ENCODE measurements at places on chromosomes 4 and X.

DNA sequence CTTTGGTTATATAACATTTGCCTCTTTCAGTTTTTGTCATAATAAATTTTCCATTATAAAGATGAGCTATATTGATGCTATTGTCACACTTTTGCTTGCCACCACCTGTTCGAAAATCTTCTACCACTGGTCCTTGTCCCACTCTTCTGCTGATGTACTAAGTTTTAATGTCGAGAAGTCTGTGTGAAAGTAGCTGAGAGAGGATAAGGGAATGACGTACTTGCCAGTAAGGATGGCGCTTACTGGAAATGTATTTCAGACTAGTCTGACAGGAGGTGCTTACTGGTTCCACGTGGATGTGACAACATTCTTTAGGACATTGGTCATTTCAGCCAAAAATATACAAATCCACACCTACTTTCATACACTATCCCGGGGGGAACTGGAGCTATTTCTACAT, 132.7 kb upstream of the NR3C2 start:
- no peak for DNase-seq

GRCh38 chrX:36963069-36963808, 44.9 kb upstream of the FAM47C start:
- DNase-seq = no peak

DNA sequence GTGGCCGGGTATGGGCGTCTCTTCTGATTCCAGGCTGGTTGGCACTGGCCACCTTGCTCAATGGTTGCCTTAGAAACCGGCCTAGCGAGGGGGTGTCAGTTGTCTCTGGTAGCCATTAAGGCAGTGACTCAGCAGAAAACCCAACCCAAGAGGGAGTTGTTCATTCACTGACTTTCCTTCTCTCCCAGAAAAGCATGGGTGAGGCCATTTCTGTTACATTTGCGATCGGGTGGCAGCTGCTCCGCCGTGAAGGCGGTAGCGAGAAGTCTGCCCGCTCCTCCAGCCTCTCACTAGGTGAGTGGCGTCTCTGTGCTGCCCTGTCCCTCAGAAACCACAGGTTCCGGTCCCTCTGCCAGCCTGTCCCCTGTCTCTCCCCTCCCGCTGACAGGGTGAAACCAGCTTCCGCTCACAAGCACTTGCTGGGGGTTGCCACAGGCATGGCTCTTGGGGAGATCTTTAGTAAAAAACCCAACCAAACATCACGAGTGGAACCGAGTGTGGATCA, 17.4 kb downstream of the IRAK1 start:
- DNase-seq = peak; percentile 55

- peak; percentile 26 for DNase-seq
Observed at GRCh38 chr4:26822546-26822945, 38.1 kb upstream of the STIM2 start.

DNA sequence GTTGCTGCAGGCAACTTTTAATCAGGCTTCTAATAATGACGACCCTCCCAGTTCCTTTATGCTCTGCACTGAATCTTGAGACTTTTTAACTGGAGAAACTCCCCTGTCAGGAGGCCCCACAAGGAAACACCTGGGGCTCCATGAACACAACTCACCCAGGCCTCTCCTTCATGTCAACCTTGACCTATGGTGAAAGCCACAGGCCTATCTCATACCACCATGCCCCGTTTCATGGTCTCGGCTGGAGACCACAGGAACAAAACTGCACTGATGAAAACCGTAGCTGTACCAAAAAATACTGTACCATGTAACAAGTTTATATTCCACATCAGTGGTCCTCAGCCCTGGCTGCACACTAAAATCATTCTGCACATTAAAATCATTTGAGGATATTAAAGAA, 57.0 kb downstream of the ZNF827 start:
- no peak for DNase-seq

- DNase-seq = no peak
Observed at GRCh38 chr4:67714248-67714583, 13.3 kb upstream of the UBA6 start.

DNA sequence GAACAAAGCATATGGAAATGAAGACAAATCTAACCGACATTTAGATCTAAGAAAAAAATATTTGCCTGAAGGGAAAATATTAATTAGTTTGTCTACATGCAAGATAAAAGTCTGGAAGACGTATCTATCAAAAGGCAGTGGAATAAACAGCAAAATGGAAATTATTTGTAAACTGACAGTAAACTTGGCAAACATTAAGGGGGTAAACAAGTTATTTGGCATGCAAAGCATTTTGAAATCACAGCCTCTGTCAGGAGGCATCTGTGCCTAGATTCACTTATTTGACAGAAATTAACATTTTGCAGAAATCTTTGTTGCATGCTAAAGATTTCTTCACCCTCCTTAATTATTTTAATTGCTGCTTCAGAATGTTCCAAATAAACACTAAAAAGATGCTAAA, 1065.8 kb upstream of the POU3F4 start:
- no peak for DNase-seq

DNA sequence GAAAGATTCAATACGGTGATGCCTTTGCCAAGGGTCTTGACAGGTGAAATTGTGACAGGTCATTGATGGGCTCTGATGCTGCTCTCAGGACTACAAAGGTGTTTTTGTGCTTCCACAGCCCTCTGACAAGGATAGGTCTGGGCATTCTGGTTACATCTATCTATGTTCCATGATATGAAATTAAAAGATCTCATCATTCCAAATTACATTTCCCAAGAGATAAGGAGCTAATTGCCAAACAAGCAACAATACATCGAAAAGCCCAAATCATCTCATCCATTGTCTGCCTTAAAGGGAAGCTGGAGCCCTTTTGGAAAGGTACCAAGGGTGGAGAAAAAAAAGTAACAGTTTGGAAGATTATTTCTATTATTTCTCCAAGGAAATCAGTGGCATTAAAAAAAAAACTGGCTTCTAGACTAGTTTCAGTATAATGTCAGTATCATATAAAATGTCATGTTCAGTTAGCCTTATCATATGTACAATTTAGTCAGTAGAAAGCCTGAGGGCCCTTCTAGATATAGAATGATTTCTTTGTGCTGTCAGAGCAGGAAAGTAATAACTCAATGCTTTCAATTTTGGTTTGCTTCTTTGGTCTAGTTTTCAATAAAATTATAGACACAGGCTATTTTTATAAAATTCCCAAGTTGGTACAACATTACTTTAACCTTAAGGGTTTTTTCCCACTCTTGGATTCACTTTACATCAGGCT, 224.5 kb upstream of the GPRIN3 start:
- DNase-seq = no peak

DNA sequence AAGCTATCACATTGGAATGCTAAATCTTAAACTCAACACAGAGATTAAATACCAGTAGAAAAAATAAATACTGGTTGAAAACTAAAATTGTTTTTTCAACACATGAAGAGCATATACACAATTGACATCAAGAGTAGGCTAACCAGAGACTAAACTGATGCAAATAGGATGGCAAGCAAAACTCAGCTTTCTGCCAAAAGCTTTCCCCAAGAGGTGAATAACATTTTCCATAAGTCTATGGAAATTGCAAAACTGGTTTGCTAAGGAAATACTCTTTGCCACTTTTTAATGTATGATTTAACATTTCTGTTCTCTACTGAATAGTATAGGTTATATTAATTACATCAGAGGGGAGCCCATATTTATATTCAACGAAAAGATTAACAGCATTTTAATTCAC, 23.8 kb downstream of the IQCM start:
- no peak for DNase-seq

DNA sequence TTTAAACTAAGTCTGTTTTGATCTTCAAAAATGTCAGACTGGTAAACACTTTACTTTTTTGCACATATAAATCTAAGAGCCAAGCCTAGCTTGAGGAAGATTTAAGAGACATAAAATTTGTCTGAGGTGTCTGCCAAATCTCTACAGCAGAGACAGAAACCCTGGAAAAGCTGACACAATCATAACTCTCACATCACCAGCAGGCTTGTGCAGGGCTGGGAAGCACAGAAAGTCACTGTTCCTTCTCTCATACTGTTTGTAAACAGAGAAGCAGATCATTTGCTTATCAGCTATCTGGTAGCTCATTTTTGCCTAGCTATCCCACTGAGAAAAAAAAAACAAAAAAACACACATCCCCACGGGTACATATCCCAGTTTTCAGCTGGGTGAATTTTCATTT, 7.0 kb downstream of the ENOX2 start:
- no peak for DNase-seq

- DNase-seq = no peak
Observed at GRCh38 chrX:133235830-133236229, 17.7 kb upstream of the TFDP3 start.

- no peak for DNase-seq
Observed at GRCh38 chr4:59938166-59938565, 1262.0 kb upstream of the ADGRL3 start.

- DNase-seq = peak; percentile 17
Observed at GRCh38 chr4:120630427-120630826, 292.1 kb downstream of the PRDM5 start.

DNA sequence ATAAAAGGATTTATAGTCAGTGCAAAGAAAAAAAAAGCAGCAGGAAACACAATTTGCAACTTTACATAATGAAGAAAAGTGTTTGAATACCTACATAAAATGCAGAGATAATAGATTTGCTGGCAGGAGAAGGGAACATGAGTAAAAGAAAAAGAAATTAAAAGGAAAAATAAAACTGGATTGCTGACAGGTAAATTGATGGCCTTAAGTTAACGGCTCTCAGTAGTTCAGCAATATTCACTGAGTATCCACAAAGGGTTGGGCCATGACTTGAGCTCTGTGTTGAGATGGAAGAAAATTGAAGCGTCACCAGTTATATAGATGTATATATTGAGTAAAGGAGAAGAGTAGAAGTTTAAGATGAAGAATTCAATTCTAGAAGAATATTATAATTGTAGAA, 330.1 kb upstream of the VCX start:
- DNase-seq = no peak

GRCh38 chrX:63430026-63430425, 78.9 kb upstream of the SPIN4 start:
- DNase-seq = no peak

- no peak for DNase-seq
Observed at GRCh38 chrX:106401965-106402559, 209.7 kb upstream of the RADX start.

DNA sequence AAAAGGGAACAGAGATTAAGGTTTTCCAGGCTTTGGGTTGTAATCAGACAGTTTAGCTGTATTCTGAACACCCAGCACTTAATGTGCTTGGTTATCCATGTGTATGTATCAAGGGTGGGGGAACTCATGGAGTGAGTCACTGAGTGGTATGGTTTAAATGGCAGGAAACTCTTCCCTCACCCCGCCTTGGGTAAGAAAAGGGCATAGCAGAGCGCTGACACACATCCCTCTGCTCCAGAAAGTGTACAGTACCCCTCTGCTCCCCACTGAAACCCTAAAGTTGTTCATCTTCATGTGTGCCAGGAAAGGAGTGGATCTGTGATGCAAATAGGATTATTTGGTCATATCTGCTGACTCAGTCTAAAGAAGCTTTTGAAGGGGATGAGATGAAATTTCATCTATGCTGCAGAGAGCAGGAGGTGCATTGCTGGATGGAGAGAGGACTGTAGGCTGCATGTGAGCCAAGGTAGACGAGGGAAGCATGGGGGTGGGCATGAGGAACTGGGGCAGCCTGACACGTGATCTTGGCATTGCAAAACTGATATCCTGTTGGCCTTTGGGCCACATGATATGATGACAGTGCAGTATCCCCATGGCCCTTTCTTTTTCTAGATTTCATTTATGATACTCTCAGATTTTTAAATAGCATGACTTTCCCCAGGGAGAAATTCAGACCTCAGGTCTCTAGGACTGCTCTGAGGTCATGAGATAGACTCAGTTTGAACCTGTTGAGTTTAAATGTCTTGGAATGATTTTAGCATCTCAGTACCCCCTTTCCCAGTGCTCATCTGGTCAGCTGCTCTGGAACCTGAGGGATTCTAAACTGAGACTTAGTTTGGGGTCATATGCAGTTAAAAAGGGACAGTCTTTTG, 84.8 kb downstream of the TMEM164 start:
- DNase-seq = peak; percentile 95

- no peak for DNase-seq
Observed at GRCh38 chr4:108979759-108980158, 216.9 kb upstream of the ETNPPL start.

DNA sequence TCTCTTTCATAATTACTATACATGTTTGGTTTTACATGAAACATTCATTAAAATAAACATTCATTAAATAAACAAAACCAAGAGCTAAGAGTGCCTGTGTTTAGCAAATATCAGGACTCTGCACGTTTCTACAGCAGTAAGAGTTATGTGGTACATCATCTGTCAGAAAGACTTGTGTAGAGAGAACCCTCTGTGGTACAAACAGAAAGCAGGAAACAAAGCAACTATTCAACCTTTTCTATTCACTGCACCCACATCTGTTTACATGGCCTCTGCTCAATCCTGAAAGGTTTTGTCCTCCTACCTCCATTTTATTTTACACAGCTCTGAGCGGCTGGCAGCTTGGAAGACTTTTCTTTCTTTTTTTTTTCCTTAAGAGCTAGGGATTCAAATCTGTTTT, 90.7 kb upstream of the PCDH18 start:
- peak; percentile 5 for DNase-seq

DNA sequence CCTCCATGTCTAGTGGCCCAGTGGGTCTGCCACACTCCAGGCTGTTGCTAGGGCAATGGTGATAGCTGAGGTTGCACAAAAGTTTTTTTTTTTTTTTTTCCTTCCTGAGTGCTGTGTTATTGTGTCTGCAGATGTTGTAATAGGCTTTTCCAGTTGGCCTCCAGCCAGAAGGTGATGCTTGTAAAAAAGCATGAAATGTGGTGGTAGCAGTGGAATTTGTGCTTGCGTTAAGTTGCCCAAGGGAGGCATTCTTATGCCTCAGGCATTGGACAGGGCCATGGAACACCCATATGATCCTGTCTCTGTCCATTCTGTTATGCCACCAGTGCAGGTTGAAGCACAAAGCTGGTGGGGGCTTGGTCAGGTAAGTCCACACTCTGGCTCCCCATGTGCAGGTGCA, 660.5 kb upstream of the SPANXN1 start:
- peak; percentile 54 for DNase-seq

- DNase-seq = peak; percentile 0
Observed at GRCh38 chr4:66741081-66741480, 804.2 kb downstream of the CENPC start.

GRCh38 chr4:137558951-137559350, 26.7 kb upstream of the PCDH18 start:
- peak; percentile 88 for DNase-seq

GRCh38 chr4:24683116-24683515, 98.8 kb upstream of the DHX15 start:
- DNase-seq = no peak

GRCh38 chr4:12399781-12400180, 971.1 kb upstream of the HS3ST1 start:
- no peak for DNase-seq

- DNase-seq = no peak
Observed at GRCh38 chrX:143648705-143649104, 12.8 kb upstream of the SLITRK4 start.

- DNase-seq = peak; percentile 31
Observed at GRCh38 chr4:103105558-103106356, 6.1 kb upstream of the BDH2 start.
